GM23248 (cell line): ENCODE measurements at places on chromosomes 11 and 22.
A peak's percentile ranks its signal among the peaks of the same experiment; 100 is the strongest.

- DNase-seq: no peak
Observed at GRCh38 chr11:85679576-85679975, 6.4 kb downstream of the CCDC89 start.

- DNase-seq: peak; percentile 21
Observed at GRCh38 chr22:27488456-27489177, 312.9 kb downstream of the MN1 start.

DNA sequence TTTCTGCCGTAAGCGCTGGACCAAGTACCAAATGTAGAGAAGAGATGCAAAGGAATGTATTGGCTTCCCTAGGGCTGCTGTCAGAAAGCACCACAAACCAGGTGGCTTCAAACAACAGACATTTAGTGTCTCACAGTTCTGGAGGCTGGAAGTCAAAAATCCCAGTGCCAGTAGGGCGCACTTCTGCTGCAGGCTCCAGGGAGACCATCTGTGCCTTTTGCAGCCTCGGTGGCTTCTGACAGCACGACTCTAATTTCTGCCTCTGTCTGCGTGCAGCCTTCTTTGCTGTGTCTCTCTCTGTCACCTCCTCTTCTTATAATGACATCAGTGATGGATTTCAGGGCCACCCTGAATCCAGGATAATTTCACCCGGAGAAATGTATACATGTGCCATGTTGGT lies 2.8 kb downstream of the APOL6 start:
- DNase-seq: no peak

DNA sequence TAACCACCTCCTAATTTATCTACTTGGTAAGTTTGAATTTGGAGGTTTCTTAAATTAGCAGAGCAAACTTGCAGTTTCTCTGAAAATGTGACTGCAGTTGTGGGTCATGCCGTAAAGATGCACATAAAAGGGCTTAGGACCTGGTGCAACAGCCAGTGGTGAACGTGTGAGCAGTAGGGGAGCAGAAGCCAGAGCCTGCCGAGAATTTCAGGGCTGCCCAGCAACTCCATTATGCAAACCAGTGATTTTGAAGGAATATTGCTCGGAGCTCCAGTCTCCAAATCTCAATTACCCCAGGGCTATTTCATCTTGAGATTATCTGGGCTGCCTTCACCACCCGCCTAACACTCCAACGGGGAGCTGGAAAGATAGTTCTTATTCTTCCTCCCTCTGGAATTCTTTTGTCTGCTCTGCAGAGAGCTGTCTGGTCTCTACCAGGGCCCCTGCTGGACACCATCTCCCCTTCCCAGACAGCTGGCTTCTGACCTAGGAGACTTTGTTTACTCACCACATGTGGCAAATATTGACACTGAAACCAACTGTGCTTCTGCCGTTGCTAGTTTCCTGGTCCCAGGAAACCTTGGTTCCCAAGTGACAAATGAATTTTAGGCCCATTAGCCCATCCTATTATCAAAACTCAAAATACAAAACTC lies 93.9 kb downstream of the DSCAML1 start:
- no peak for DNase-seq
